ENCODE measurements at places on chromosomes 5 and 9.

- no peak for DNase-seq
These were observed 52.1 kb downstream of the TSSK1B start for GRCh38 chr5:113382731-113383130.

DNA sequence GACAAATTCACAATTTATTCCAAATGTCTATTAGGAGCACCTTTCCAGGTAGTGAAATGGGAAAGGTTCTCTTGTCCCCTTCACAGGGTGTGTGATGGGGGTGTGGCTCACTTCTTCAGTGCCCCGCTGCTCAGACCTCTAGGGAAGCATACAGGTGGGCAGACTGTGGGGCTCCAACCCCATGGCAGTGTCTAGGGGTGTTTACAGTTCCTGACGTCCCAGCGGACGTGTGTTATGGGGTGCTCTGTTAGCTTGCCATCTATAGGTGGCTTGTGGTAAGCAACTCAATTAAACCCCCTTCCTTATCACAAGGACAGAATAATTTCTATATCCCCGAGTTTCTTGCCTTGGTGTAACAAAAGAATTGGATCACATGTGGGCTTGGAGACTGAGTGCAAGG is 67.4 kb upstream of the SPINK5 start:
- DNase-seq = no peak

DNA sequence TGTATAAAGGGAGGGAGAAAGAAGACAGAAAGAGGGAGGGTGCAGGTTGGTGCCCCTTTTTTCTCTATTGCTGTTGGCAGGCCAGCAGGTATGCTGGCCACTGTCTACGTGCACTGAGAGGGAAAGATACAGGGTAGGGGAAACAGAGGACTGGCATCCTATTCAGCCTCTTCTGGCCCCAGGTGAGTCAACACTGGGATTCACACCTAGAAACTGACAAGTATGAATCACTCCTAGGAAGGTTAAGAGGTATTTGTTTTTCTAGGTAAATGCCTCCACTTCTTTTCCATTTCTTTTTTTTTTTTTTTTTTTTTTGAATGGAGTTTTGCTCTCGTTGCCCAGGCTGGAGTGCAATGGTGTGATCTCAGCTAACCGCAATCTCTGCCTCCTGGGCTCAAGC is 2.8 kb upstream of the UBAP1 start:
- DNase-seq = no peak

DNA sequence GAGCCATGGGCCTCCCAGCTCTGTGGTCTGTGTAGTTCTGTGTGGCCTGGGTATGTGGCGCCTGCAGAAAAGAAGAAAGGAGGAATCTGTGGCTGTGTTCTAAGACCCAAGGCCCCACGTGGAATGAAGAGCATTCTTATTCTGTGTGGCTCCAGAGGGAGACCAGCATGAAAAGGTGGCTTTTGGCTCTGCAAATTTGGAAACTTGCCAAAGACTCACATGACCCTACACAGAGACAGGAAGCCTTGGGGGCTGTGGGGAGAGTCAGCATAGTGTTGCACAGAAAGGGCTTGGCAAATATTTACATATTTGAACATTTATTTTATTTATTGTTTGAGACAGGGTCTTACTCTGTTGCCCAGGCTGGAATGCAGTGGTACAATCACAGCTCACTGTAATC is 193.3 kb downstream of the TMEM38B start:
- no peak for DNase-seq

DNA sequence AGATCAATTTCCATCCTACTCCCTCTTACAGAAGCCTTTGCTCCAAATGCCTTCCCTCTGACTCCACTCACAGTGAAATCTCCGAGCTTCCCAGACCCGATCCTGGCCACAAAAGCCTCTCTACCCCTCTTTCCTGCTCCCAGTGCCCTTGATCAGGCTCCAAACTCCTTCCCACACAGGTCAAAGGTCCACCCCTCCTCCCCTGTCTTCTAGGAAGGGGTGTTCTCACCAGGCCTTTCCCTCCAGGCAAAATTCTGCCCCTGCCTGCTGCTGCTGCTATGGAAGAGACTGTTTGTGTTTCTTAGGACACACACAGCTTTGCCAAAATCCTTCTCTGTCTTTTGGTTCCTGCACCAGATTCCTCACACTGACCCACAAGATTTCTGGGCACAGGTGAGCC is 85.8 kb upstream of the ALDH1A1 start:
- DNase-seq = peak; percentile 74

DNA sequence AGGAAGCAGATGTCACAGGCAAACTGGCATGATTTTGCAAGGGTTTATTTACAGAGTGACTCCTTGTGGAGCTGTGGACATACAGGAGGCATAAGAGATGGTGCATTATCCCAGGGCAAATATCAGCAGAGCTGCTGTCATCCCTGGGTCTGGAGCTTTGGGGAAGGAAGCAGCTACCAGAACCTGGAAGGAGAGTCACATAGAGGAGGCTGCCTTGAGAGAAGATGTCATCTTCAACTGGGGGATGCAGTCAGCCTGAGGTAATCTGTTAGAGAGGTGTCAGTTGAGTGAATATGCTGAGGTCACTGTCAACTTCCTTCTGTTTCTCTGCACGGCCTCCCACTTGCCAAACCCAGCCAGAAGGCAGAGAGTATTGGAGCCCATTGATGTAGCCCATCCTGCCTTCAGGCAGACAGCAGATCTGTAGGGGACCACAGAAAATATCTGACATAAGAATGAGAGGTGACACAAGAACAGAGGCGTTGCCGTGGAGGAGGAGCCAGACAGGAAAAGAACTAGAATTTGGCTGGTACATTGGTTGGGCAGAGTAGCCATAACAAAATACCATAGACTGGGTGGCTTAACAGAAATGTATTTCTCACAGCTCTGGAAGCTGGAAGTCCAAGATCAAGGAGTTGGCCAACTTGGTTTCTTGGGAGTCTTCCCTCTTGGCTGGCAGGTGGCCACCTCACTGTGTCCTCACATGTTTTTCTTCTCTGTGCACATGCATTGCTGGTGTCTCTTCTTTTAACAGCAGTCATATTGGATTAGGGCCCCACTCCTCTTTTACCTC is 102.8 kb downstream of the SNX18 start:
- DNase-seq = peak; percentile 63

DNA sequence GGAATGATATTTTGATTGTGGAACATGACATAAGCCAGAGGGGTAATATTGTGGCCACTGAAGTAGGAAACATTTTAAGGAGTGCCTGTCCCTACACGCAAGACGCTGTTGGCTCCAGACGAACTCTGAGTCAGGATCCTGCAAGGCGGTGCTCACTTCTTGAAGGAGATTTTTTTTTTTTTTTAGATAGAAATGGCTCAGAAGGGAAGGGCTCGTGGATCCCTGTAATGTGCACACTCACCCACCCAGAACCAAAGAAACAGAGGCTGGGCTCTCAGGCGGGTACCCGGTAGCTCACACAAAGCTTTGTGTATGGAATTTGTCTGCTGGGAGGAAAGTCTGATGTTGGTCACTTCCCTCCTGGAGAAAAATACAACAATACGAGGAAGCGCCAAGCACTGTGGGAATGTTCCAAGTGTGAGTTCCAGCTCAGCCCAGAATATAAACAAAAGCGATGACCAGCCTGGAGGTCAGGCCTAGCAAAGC is 25.7 kb downstream of the RAPGEF1 start:
- DNase-seq = peak; percentile 85

GRCh38 chr5:41903382-41903891 is 707 bp upstream of the RIMOC1 start:
- no peak for DNase-seq

DNA sequence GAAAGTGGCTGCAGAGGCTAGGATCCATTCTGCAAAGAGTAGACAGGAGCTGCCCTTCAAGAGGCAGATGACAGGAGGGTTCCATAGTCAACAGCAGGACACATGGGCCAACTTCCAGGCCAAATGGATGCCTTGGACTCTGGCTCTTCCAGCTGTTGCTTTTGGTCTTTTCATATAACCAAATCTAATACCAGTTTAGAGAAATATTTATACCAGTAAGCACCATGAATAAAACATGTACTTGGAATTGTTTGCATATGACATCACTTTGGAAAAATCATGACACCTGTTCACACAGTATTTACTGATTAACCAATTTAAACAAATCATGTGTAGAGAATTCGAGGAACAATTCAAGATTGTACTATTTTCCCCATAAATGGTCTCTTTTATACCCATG is 481.3 kb downstream of the DMRT2 start:
- DNase-seq = no peak

DNA sequence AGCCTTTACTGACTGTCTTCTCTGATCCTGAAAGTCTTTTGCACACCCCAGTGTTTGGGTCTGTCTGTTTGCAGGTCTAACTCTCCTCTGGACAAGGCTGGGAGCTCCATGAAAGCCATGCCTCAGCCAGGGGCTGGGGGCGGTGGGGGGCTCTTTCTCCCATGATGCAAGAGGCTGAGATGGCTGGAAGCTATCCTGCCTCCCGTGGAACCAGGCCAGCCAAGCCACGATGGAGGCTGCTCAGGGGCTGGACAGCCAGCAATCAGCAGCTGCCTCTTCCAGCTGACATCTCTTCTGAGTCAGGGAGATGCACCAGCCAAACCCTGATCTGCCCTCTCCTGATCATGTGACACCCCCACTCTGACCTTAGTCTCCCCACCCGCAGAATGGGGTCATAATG is 154.0 kb downstream of the BARX1 start:
- no peak for DNase-seq

DNA sequence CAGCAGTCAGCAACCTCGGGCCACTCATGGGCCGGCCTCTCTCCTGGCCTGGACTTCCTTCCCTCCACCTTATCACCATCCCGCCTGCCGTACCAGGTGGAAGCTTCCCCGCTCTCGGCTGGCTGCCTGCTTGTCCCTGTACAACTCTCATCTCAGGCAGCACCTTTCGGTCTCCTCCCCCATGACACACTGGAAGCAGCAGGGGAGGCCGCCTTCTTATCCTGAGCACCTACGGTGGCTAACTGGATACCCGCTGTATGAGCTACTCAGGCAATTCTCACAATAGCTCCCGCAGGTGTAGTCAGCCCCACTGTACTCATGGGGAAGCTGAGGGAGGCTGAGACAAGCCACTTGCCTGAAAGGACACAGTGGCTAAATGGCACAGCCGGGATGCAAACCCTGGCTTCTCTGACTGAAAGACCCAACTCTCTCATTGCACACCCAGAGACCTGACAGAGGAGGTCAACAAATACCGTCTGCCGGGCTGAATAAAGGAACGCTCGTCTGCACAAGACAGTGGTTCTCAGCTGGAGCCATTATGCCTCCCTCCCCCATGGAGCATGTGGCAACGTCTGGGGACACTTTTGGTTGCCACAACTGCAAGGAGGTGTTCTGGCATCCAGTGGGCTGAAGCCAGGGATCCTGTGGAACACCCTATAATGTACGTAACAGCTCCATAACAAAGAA is 9.6 kb downstream of the STK10 start:
- no peak for DNase-seq

GRCh38 chr5:156402387-156402921 is 75.5 kb downstream of the SGCD start:
- no peak for DNase-seq

GRCh38 chr9:134321531-134321930 is 4.7 kb upstream of the RXRA start:
- no peak for DNase-seq

- no peak for DNase-seq
These were observed 115.2 kb downstream of the SIL1 start for GRCh38 chr5:139082813-139083498.

DNA sequence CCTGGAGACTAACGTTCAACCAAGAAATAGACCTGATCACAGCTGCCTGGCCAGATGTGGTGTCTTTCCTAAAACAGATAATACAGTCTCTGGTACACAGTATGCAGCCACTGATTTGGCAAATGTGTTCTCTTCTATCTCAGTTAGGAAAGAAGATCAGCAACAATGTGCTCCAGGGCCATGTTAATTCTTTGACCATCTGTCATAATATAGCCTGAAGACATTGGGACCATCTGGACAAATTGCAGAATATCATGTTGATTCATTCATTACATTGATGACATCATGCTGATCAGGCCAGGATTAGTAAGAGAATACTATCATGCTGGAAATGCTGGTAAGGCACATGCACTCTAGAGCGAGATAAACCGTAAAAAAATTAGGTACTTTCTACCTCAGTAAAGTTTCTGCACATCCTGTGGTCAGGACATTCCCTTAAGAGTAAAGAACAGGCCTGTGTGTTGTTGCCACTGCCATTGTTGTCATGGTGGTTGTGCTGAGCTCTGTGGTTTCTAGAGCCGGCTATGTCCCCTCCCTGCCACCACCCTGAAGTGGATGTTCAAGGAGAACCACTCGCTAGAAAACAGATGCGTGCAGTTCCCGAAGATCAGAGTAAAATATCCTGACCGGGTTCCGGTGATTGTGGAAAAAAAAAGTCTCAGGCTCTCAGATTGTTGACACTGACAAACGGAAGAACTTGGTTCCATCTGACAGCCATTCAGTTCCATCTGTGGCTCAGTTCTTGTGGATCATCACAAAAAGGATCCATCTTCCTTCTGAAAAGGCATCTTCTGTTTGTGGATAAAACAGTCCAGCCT is 6.4 kb upstream of the JMY start:
- DNase-seq = peak; percentile 83

DNA sequence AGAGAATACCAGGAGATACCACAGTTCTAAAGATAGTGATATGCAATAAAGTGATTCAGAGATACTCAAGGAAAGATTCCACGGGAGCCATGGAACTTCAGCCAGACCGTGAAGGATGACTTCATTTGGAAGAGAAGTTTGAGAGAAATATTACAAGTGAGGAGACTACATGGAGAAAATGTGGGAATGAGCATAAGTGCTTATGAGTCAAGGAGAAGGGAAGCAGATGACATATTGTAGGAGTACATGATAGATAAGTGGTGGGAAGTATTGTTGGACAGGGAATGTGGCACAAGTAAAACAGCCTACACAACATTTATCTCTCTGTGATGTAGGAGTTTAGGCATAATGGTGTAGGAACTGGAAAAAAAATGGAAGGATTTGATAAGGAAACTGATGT is 122.1 kb upstream of the FBXL17 start:
- DNase-seq = no peak

- no peak for DNase-seq
These were observed 10.5 kb downstream of the FAM81B start for GRCh38 chr5:95401626-95402025.

GRCh38 chr9:37209431-37210386 is 89.3 kb downstream of the ZCCHC7 start:
- DNase-seq = no peak

DNA sequence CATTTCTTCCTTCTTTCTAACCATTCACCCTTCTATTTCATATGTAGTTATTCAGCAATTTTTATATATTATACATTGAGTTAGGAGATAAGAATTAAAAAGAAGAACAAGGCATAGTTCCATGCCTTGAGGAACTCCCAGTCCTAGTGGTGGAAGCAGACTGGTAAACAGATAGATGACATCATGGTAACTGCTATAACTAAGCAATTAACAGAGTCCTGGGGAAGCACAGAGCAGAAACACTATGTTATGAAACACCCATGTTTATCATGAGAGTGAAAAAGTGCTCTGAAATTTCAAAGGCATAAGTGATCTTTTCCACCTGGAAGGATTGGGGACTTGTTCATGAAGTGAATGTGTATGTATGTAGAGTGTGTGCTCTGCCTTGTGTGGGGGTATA is 14.6 kb downstream of the PAPPA start:
- DNase-seq = no peak
